ENCODE measurements at places on chromosomes 2 and 18. TPM values are rescaled to one million over a fixed set of nuclear protein-coding genes. Genes with fewer than 3 reads are reported as not detected.

Gene NEUROD1
- not detected for total RNA-seq

Gene INPP5D
- total RNA-seq = 29.7 TPM

Gene ZNF804A
- total RNA-seq = not detected

Gene LRP2
- under 0.01 TPM for total RNA-seq

Gene MAP2
- total RNA-seq = 13.2 TPM

Gene POTEC
- not detected for total RNA-seq

Gene KCNE4
- total RNA-seq = 0.14 TPM

Gene DPP4
- 5.5 TPM for total RNA-seq

Gene CHN1
- total RNA-seq = 1.3 TPM

Gene MOCOS
- 63.1 TPM for total RNA-seq

Gene SCYGR4
- not detected for total RNA-seq

Gene RPRM
- not detected for total RNA-seq

Gene FBXO41
- total RNA-seq = 2.4 TPM

Gene FHL2
- 60.8 TPM for total RNA-seq

Gene NDUFS1
- 95.7 TPM for total RNA-seq

Gene COL4A3
- not detected for total RNA-seq

Gene GTF2A1L
- total RNA-seq = not detected

Gene ABHD1
- total RNA-seq = not detected

Gene AFF3
- total RNA-seq = not detected

Gene ANKRD62
- total RNA-seq = under 0.01 TPM

All from nasal cavity respiratory epithelium epithelial cell of viscerocranial mucosa (primary cell).